ENCODE measurements at places on chromosomes 12 and 14.

- no peak for DNase-seq
Observed at GRCh38 chr12:122998316-122998715, 17.8 kb downstream of the ARL6IP4 start.

- DNase-seq, result no peak
Observed at GRCh38 chr12:114025935-114026334, 59.8 kb upstream of the RBM19 start.

- DNase-seq, result no peak
Observed at GRCh38 chr12:26239122-26239851, 43.9 kb downstream of the SSPN start.

DNA sequence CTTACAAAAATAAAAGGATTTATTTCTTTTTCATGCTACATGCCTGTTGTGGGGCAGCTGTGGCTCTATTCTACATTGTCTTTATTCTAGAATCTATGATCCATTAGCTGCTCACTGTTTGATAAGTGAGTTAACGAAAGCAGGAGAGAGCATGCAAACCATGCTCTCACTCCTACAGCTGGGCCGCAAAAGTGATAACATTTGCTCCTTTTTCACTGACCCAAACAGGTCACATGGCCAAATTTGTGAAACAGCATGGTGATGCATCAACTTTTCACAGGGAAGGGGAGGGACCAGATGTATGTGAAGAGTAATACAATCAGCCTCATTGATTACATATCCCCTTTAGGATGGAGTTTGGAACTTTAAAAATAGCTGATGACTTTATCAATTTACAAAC lies 456.9 kb upstream of the SYT1 start:
- DNase-seq, result no peak

GRCh38 chr12:11580125-11580751 lies 69.2 kb upstream of the ETV6 start:
- DNase-seq, result peak; percentile 31

DNA sequence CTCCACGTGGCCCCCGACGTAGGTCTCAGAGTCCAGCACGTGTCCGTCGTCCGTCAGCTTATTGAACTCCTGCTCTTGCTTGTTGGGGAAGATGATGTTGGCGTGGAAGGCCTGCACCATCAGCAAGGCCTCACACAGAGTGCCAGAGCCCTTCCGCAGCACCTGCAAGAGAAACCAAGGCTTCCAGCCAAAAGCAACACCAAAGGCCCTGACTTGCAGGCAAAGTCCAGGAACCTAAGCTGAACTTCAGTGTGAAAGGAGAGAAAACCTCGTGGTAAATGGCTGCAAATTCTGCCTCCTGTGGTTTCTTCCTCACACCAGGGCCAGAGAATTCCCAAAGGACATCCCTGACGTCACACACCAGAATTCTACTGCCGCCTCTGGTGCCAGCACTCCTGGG lies 14.5 kb downstream of the POLE start:
- DNase-seq, result no peak

DNA sequence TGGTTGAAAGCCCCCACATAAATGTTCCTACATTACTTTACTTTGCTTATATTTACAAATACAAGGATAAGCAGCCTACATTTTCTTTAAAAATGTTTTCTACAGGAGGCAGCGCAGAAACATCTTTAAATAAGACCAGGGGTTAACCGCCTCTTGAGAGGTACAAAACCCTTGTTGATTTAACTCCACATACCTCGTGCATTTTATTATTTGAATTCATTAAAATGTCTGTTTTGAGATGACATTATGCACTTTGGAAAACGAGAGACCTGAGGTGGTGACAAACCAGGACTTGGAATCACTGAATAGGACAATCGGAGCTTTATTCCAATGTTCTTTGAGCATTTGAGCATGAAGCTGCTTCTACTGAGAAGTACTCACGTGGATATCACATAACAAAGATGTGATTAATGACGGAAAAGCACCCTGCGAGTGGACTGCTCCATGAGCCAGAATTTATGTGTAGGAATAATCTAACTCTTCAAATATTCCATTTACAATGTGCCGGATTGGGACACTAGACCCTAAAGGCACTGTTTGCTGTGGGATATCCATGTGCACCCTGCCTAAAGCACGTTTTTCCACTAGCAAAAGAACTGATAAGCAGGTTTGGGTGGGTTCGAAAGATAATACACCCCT lies 746 bp upstream of the DUSP16 start:
- no peak for DNase-seq

- DNase-seq, result no peak
Observed at GRCh38 chr14:22466491-22466890, 122.5 kb downstream of the DAD1 start.

DNA sequence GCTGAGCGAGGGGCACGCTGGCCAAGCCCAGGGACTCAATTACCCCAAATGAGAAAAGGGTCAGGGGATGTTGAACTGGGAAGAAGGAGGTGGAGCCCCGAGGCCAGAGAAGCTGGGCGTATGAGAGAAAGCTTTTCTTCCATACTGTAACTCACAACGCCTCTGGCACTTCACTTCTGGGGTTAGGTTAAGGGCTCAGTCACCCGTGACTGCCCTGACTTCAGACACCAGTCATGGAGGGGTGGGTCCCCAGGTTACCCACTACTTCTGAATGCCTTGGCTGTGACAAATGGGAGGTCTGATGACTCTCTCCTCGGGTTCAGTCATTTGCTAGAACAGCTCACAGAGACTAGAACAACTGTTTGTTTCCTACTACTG lies 5.5 kb upstream of the GPR132 start:
- no peak for DNase-seq

GRCh38 chr14:38549564-38549963 lies 293.7 kb upstream of the CLEC14A start:
- DNase-seq, result no peak

DNA sequence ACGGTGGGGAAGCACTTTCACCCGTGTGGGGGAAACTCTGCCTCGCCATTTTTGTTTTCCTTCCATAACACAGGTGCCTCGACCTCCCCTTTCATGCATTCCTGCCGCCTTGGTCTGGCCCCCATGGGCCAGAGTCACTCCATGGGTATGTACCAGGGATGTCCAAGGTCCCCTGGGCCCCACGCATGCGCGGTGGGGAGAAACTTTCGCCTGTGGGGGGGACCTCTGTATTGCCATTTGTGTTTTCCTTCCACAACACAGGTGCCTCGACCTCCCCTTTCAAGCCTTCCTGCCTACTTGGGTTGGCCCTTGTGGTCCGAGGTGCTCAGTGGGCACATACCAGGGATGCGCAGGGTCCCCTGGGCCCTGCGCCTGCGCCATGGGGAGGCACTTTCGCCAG lies 345.8 kb downstream of the ALG10 start:
- no peak for DNase-seq

- no peak for DNase-seq
Observed at GRCh38 chr12:121576851-121577391, 3.9 kb downstream of the KDM2B start.

- DNase-seq, result no peak
Observed at GRCh38 chr12:26507613-26508012, 312.2 kb downstream of the SSPN start.

- DNase-seq, result peak; percentile 5
Observed at GRCh38 chr14:72699852-72700257, 194.0 kb downstream of the DPF3 start.

GRCh38 chr12:123278101-123278627 lies 6.5 kb upstream of the CDK2AP1 start:
- DNase-seq, result peak; percentile 78

GRCh38 chr12:128797119-128798118 lies 26.3 kb downstream of the SLC15A4 start:
- DNase-seq, result no peak

DNA sequence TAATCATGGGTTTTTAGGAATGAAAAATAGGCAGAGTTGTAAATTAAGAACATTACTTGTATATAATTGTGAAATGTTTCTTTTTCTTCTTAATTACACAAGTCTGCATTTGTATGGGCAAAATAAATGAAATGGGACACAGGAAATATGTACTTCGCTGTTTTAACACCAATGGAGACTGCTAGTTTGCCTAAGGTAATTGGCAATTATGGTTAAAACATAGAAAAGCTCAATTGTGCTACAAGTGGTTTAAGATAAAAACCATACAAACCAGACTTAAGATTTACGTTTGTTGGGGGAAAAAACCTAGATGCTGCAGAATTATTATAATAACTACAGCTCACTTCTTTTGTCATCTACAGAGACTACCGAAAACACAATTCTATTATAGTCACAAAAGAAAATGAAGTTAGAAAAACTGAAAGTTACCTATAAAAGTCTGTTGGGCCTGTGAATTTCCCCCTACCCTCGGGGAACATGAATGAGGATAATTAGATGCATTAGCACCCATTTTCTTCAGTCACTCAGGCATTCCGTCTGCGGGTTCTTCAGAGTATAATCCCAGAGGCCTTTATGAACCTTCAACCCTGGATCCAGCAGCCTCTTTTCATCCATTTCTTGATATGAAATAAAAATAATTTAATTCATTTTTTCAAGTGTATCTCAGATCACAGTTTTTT lies 37.2 kb downstream of the BTBD7 start:
- DNase-seq, result no peak

DNA sequence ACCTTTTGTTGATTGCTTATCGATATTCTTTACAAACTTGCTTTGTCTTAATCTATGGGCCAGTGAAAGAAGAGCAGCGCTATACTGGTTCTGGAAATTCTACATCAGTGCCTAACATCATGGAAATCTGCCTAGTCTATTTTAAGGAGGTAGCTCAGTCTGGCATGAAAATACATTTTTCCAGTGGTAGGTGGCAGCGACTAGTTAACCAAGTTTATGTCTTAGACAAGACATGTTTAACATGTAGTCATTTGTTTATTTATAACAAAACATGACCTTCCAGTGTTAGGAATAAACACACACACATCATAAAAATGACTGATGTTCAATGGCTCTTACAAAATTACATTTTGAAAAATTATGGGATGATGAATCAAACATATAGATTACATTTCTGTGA lies 336.0 kb upstream of the SOX5 start:
- DNase-seq, result no peak

DNA sequence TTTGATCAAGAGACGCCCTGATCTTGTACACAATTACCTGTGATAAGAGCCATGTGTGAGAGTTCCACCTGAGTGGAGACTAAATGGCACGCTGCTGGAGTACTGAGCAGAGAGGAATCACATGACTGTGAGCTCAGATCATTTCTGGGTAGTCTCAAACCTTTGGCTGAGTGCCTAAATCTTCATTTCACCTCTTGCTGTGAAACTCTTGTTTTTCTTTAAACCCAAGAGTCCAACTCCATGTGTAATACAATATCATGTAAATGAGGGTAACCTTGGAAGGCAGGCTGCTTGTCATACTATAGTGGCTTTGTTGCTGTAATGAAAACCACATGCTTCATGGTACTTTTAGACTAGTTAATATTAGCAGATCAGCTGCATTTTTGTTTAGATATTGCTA lies 156.9 kb downstream of the CAND1 start:
- no peak for DNase-seq

GRCh38 chr14:60964904-60965303 lies 16.0 kb downstream of the TRMT5 start:
- DNase-seq, result no peak

- no peak for DNase-seq
Observed at GRCh38 chr12:127150956-127151355, 1116.0 kb upstream of the TMEM132C start.

DNA sequence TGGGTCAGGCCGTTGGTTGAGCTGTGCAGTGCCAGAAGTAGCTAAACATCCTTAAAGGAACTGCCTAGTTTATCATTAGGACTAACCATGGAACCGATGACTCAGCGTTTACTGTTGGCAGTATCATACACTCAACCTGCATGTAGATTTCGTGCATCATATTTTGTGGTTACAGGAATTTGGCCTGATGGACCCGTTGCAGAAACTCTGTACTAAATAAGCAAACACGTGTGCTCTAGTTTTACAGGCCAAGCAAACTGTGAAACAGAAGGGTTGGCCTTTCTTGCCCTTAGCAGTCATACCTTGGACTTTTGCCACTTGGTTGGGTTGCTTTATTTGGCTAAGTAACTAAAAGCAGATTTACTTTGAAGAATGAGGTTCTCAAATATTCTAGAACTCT lies 35.6 kb downstream of the DGLUCY start:
- DNase-seq, result no peak

All from activated CD4-positive, alpha-beta T cell treated with anti-CD3 and anti-CD28 coated beads, Interleukin-2, amount 50 U/mL, for 16 hours (primary cell).